ENCODE measurements at places on chromosomes 12 and 14.
A peak's percentile ranks its signal among the peaks of the same experiment; 100 is the strongest.

GRCh38 chr14:104107101-104107581 lies 21.6 kb downstream of the ASPG start:
- DNase-seq: no peak

- no peak for DNase-seq
Observed at GRCh38 chr14:36009643-36010042, 166.9 kb downstream of the PTCSC3 start.

- no peak for DNase-seq
Observed at GRCh38 chr12:110498984-110499706, 2.8 kb downstream of the VPS29 start.

- no peak for DNase-seq
Observed at GRCh38 chr14:105250986-105251385, 2.7 kb downstream of the BTBD6 start.

- no peak for DNase-seq
Observed at GRCh38 chr12:68368327-68368726, 36.2 kb upstream of the MDM1 start.

- DNase-seq: no peak
Observed at GRCh38 chr14:20434701-20435581, 1.0 kb downstream of the KLHL33 start.

GRCh38 chr12:70246580-70246979 lies 3.3 kb downstream of the CNOT2 start:
- DNase-seq: no peak

GRCh38 chr14:31122098-31122611 lies 85.4 kb downstream of the HECTD1 start:
- no peak for DNase-seq

- peak; percentile 29 for DNase-seq
Observed at GRCh38 chr12:54413284-54414190, 5.5 kb downstream of the ITGA5 start.

GRCh38 chr12:41530441-41530840 lies 342.3 kb downstream of the PDZRN4 start:
- no peak for DNase-seq

DNA sequence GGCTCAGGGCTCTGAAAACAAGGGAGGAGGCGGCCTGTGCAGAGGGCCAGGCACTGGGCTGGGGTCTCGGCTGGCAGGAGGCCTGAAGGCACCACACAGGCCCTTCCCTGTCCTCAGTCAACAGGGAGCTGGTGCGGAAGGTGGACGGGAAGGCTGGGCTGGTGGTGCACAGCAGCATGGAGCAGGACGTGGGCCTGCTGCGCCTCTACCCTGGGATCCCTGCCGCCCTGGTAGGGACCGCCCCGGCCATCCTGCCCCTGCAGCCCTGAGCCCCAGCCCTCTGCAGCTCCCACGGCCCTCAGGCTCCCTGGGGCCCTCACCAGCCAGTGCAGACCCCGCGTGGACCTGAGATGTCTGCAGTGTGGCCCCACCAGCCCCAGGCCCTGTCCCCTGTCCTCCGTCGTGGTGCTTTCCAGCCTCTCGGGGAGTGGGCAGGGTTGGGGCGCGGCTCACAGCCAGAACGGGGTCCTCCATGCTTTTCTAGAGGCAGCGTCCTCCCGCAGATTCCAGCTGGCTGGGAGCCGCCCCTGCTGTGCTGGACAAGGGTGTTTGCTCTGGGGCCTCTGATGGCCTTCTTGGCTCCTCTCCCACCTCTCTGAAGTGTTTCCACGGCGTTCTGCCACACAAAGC lies 18.1 kb downstream of the ASPG start:
- DNase-seq: no peak

GRCh38 chr12:76153616-76154015 lies 69.1 kb upstream of the NAP1L1 start:
- no peak for DNase-seq

GRCh38 chr12:49105504-49106084 lies 5.1 kb downstream of the LMBR1L start:
- no peak for DNase-seq

- peak; percentile 56 for DNase-seq
Observed at GRCh38 chr12:22728987-22729386, 104.0 kb downstream of the ETNK1 start.

DNA sequence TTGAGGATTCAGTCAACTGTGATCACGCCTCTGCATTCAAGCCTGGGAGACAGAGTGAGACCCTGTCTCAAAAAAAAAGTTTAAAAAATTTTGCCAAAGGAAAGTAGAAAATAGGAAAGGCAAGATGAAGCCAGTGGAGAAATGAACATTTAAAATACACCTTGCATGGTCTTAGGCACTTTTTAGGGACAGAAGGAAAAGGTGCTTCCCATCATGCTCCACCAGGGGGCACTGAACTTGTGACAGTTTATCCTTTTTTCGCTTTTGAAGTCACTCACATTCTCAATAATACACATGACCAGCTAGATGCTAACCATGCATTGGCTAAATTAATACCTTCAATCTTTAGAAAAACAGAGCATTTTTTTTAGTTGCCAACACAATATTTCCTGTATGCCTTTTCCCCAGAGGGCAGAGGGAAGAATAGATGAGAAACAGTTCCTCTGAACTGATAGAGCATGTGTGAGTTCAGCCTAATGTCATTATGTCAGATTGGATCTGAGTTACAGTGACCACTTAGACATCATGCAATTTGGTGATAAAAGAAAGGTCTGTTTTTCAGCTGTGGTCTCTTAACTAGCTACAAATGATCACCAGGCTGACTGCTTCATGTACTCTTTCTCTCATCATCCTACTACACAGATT lies 221.8 kb upstream of the SSTR1 start:
- DNase-seq: peak; percentile 45

- DNase-seq: peak; percentile 70
Observed at GRCh38 chr12:93059925-93060665, 131.0 kb upstream of the EEA1 start.

GRCh38 chr12:67539946-67540345 lies 108.6 kb upstream of the DYRK2 start:
- no peak for DNase-seq

DNA sequence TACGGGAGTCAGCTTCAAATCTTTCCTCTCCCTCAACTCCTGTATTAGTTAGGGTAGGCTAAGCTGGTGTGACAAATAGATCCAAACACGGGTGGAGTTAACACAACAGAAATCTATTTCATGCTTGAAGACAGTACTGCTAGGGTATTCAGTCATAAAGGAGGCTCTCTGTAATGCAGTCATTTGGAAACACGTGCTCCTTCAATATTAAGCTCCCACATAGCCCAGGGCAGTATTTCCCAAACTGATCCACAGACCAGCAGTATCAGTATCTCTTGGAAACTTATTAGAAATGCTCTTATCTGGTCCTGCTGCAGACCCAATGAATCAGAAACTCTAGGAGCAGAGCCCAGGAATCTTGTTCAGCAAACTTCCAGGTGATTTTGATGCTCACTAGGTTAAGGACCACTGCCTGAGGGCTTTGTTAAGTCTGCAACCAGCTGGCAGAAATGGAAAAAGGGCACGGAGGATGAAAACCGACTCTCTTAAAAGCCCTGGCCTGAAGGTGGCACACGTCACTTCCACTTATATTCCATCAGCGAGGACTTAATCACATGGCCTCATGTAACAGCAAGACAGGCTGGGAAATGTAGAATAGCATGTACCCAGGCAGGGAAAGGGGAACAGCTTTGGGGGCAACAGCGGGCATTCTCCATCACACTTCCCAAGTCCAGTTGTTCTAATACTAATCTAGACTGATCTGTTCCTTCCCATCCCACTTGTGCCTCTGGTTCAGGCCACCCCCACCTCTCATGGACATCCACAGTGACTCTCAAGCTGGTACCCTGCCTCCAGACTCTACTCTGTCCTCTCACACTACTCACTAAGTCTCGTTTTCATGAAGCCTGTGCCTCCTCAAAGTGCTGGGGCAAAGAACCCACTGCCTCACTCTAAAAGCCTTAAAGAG lies 38.2 kb upstream of the RIC8B start:
- peak; percentile 16 for DNase-seq

- no peak for DNase-seq
Observed at GRCh38 chr12:30211743-30212142, 428.0 kb upstream of the TMTC1 start.

- DNase-seq: no peak
Observed at GRCh38 chr14:90533591-90534021, 136.8 kb downstream of the CALM1 start.

DNA sequence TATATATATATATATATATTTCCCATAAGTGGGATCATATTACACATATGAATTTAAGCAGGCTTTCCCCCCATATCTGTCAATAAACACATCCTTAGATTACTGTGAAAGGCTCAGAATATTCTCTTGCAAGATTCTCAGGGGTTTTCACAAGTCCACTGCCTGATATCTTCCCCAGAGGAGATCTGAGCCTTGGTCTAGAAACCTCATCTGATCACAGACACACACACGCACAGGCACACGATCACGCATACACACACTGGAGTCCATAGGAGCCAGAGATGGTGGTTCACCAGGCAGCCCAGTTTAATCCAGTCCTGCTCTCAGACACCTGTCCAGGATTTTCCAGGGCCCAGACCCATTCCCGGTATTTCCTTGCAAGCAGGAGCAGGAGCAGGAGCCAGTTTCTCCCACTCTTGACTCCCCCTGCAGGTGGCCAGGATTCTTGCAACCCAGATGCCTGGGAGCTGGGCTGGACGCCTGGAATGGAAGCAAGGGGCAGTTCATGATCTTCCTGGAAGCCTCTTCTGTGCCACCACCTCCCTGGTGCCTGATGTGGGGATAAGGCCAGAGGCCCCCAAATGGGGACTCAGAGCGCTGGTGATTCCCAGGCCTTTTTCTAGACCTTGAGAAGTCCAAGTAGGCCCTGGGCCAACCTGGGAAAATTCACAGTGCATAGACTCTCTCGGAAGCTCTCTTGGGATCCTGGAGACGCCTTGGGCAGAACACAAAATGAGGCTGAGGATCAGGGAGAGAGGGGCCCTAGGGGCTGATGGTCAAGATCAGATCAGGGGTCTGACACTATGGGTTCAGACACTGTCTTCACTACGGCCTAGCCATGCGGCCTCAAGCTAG lies 16.5 kb upstream of the KRT78 start:
- DNase-seq: no peak

GRCh38 chr12:57143454-57143853 lies 4.0 kb downstream of the LRP1-AS start:
- DNase-seq: no peak

DNA sequence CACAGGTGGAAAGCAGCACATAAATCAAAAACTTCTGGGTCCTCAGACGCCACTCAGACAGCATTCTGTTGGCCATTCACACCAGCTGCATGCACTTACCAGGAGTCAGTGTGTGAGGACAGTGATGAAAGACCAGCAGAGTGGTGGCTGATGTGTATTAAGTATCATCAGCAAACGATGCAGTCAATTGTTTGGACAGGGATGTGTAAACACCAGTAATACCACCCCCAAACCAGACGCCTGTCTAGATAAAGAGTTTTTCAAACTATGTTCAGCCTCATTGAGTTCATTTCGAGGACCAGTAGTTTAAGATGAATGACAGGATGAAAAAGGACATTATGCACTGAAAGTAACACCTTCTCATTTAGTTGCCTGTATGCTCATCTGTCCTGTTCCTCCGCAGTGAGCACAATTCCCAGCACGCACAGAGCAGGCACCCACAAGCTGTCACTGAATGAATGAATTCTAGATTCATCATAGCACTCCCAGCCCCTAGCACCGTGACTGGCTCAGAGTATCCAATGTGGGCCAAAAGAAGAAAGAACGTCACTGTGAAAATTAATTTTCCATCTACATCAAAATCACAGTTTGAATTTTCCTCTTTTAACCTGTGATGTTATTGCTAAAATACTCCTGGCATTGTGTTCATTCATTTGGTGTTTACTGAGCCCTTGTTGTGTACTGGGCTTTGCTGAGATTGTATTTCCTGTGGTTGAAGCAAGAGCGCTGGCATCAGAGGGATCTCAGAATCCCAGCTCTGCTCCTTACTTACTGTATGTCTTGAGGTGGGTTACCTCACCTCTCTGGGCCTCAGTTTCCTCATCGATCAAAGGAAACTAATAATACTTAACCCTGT lies 124.8 kb upstream of the NOS1 start:
- DNase-seq: no peak

DNA sequence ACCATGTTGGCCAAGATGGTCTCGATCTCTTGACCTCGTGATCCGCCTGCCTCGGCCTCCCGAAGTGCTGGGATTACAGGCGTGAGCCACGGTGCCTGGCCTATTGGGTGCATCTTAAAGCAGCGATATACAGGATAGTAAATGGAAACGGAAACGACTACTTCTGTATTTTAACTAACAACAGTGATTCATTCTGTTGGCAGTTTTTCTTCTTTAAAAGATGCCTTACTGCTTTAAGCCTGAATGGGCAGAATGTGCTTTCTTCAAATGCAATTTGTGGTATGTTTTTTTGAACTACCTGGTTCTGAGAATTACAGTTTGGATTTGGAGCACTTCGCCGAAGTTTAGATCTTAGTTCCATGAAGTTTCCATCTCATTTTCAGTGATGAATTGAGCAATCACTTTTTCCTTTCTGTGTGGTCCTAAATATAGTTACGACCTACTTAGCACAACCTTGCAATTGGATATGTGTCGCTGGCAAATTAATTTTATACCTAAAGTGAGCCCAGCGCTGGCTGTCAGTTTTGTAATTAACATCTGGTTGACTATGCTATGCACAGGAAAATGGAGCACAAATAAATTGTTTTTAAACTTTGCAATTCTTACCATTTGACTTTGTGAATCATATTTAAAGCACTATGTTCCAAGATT lies 53.6 kb upstream of the EIF5 start:
- no peak for DNase-seq

GRCh38 chr14:78278464-78279250 lies 108.5 kb downstream of the NRXN3 start:
- DNase-seq: no peak

DNA sequence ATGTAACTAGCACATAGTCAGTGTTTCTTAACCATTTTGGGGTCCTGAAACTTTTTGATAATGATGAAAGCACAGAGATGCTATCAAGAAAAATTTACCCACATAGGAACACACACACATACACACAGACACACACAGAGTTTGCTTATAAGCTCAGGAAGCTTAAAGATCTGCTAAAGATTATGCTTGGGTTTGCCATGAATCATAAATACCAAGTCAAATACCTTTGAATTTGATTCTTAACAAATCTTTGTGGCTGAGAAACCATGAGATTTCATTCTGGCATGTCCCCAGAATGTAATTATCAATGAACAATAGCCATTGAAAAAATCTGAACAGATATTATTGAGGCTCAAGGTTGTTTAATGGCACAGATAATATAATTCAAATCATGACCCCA lies 89.2 kb downstream of the NTS start:
- DNase-seq: no peak

All from MM.1S (cell line).